NCI-H1694 (cell line): ENCODE measurements at places on chromosomes 4 and X.

DNA sequence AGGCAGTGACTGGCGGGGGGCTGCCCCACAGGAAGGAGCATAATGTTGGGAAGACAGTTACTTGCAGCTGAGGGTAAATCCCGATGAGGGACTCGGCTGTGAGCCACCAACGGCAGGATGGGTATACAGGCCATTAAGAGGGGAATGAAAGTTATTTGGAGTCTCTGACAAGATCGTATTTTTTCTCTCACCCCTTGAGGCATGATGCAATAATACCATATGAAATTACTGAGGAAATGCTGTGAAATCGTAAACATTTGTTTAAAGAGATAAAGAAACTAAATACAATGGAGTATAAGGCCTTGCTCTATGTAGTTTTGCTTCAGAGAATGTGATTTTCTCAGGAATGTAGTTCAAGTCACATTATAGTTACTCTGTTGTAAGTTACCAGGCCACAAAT lies 12.7 kb downstream of the IL1RAPL1 start:
- no peak for DNase-seq

- DNase-seq: peak; percentile 84
Observed at GRCh38 chr4:152106781-152107321, 346.0 kb upstream of the GATB start.

DNA sequence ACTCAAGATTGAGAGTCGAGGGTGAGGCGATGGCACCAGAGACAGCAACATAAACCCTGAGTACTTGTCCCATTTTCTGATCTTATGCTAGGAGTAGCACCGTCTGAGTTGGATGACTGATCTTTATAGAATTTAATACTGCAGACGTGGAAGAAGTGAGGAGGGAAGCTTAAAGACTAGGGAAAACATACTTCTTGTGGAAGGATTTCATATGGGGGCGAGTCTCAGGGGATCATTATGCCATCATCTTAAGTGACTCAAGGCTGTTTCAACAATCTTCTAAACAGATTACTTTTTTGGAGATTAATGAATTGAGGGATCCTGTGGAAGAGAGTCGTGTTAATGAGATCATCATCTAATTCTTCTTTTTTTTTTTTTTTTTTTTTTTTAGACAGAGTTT lies 17.2 kb upstream of the FAT1 start:
- DNase-seq: no peak

DNA sequence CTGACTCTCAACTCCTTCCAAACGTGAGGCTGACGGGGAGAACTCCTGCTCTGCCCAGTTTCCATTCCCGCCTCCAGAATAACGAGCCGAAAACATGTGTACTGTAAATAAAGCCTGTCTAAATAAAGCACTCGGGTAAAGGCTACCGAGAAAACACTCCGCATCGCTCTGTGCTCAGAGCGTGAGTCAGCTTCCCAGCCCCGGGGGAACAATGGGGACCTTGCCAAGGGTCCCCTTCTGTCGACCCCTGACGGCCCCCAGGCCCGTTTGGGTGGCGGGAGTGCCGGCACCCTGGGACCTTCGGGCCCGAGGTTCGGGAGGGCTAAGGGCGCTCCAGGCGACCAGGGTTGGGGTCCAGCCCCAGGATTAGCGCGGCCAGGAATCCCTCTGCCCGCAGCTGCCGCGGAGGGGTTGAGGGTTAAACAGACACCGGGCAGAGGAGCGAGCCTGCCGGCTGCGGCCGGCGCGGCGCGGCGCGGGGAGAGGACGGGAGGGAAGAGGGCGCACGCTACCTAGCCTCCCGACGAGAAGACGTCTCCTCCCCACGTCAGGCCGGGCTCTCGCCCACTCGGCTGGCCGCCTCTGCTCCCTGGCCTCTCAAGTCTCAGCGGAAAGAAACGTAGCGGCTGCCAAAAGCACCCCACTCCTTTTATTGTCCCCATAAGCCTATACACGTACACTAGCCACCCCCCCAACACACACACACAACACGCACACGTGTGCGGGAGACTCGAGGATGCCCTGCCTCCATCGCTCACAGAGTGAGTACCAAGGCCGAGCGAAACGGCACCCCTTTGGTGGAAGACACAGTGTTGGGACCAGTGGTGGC lies 85.5 kb downstream of the BCOR start:
- no peak for DNase-seq

GRCh38 chr4:74714611-74715130 lies 79.7 kb downstream of the BTC start:
- DNase-seq: no peak

DNA sequence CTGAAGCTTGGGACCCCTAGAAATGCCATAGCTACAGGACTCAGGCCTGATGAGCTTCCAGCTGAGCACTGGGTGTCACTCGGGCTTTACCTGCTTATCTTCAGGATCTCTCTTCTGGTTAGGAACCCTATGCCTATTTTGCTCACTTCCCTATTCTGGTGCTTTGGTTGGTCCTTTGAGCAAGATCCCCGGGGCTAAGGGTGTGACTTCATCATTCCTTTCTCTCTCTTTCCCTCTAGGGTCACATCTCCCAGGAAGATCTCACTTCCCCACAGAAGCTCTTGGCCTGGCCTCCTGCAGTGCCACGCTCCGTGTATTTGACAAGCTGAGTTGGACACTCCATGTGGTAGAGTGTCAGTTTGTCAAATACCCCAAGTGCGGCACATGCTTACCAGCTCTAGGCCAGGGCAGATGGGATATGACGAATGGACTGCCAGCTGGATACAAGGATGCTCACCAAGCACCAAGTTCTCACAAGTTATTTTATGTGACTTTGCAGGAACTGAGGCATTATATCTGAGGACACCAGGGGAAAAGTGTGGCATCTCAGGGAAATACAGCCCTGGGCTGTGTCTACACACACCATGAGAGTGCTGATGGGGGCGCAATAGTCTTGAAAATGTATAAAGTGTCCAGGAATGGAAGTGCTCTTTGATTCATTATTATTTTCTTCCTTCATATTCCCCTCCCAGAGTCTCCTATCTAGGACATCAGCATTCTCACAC lies 21.1 kb downstream of the VSIG4 start:
- no peak for DNase-seq
